ENCODE measurements at places on chromosomes 12 and 14.

DNA sequence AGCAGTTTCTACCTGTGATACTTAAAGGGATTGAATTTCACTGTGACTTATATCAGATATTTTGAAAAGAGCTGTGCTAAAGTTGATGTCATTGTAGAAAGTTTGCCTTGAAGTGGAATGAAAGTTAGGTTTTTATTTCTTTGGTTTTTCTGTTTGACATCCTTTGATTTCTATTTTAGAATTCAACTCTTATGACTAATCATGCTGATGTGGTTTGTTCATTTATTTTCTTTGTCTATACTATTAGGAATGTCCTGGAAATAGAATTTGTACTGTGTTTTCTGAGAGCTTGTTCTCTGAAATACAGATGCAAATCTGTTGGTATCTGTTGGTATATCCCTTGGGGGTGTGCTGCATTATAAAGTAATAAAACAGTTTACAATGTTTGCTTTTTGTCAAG is 3.3 kb downstream of the CNOT2 start:
- DNase-seq, result no peak

DNA sequence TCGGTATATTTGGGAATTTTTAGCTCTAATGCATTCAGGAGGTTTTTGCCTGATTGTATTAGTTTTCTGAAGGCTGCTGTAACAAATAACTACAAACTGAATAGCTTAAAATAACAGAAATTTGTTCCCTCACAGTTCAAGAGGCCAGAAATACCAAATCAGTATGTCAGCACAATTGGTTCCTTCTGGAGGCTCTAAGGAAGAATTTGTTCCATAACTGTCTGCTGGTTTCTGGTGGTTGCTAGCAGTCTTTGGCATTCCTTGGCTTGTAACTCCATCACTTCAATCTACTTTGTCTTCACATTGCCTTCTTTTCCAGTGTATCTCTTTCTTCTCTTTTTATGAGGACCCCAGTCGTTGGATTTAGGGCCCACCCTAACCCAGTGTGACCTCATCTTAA is 21.3 kb downstream of the TMTC3 start:
- DNase-seq, result no peak

GRCh38 chr12:57754411-57755193 is at the start of gene MARCHF9:
Gene MARCHF9, plus strand, starts transcription at chr12:57755103. Its CDS starts 426 bp downstream, at chr12:57755529.
- DNase-seq, result peak; percentile 88

GRCh38 chr12:42728770-42729534 is 139.4 kb upstream of the PRICKLE1 start:
- no peak for DNase-seq

DNA sequence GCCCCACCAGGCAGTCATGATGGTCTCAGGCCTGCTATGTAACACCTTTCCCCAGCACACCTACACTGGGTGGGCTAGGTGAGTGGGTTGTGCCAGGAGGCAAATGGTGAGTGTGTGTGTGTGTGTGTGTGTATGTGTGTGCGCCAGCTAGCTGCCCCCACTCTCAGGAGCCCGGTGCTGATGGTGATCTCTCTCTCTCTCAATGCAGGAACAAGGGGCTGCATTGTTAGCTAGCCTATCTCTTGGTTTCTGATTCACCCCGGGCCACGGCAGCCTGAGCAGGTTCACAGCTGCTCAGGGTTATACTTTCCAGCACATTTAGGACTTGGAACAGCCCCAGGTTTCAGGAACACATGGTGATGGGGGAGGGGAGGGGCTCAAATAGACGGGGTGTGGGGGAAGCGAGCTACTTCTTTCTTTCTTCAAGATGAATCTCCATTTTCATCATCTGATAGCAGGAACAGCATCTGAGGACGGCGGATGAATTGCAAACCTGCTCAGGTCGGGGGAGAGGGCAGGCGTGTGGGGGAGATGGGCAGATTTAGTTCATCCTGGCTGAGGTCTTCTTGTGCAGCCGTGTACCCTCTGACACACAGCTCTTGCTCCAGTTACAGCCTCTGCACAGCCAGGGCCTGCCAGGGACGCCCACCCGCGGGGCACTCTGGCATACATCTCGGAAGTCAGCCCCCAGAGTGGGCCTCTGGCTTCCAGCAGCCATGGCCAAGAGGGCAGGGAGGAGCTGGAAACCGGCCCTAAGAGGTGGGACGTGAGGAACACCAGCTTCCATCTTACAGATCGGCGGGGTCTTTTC is 137.6 kb downstream of the ZFP36L1 start:
- DNase-seq, result no peak
